ENCODE measurements at places on chromosomes 7 and 10.

DNA sequence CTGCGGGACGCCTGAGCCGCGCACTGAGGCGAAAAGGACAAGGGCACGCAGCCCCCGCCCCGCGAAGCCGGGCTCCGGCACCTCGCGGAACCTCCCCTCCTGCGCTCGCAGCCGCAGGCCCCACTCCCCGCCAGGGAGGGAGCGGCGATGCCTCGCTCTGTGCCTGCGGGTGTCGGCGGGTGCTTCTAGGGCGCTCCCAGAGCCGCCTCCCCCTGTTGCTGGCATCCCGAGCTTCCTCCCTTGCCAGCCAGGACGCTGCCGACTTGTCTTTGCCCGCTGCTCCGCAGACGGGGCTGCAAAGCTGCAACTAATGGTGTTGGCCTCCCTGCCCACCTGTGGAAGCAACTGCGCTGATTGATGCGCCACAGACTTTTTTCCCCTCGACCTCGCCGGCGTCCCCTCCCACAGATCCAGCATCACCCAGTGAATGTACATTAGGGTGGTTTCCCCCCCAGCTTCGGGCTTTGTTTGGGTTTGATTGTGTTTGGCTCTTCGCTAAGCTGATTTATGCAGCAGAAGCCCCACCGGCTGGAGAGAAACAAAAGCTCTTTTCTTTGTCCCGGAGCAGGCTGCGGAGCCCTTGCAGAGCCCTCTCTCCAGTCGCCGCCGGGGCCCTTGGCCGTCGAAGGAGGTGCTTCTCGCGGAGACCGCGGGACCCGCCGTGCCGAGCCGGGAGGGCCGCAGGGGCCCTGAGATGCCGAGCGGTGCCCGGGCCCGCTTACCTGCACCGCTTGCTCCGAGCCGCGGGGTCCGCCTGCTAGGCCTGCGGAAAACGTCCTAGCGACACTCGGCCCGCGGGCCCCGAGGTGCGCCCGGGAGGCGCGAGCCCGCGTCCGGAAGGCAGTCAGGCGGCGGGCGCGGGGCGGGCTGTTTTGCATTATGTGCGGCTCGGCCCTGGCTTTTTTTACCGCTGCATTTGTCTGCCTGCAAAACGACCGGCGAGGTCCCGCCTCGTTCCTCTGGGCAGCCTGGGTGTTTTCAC lies 519 bp downstream of the ITGB8 start:
- peak; percentile 48 for DNase-seq

DNA sequence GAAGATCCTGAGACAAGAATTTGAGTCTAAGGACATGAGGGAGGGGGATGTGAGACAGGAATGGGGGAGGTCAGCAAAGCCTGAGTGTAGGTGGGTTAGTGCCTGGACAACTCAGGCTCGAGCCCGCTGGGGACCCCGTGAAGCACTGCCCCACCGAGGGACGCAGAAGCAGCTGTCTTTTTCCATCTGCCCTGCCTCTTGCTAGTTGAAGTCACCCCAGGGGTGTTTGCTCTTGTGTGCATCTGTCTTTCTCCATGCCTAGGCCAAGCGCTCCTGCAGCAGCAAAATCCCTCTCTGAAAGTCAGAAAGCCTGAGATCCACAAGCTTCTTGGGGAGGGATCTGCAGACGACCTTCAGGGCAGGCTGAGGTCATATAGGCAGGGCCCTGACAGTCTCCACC lies 79.0 kb upstream of the CELF2 start:
- no peak for DNase-seq

DNA sequence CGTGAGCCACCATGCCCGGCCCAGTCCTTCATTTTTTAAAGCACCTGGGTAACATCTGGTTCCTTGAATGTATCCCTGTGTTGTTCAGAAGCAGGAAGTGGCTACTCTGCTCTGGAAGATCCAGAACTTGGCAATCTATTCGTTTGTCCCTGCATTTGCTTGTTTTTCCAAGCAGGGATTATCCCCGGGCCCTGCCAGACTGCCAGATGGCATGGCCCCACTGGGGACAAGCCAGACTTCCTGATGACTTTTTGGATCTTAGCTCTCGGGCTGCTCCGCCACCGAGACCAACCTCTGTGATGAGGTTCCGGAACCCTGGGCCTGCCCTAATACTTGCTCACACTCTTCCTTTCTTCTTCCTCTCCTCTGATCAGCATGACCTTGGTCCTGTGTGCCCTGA lies 496.7 kb downstream of the TYW1 start:
- no peak for DNase-seq

- DNase-seq, result no peak
Measured at GRCh38 chr10:32054094-32054493, 2.1 kb downstream of the KIF5B start.

- DNase-seq, result no peak
Measured at GRCh38 chr10:11381023-11381422, 230.4 kb downstream of the USP6NL start.

DNA sequence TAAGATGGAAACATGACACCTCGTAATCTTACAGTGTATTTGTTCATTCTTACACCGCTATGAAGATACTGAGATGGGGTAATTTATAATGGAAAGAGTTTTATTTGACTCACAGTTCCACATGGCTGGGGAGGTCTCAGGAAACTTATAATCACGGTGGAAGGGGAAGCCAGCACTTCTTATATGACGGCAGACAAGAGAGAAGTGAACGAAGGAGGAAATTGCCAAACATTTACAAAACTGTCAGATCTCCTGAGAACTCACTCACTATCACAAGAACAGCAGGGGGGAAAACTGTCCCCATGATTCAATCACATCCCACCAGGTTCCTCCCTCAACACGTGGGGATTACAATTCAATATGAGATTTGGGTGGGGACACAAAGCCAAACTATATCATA lies 282.3 kb downstream of the HGF start:
- no peak for DNase-seq

GRCh38 chr7:78523930-78524329 lies 725.4 kb downstream of the PHTF2 start:
- DNase-seq, result no peak

DNA sequence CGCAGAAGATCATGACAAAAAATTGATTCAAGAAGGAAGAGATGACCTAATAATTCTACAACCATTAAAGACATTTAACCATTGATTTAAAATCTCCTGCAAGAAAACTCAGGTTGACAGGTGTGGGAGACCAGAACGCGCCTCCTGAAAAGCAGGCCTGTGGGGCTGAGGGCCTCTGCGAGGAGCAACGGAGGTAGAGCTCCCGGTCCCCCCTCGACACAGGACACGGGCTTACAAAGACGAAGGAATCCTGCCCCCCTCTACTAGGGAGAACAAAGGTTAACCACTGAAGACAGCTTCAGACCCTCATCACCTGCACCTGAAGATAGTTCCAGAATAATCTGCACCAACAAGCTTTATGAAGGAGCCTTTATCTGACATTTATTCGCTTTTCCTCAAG lies 55.9 kb upstream of the INPP5A start:
- DNase-seq, result no peak

DNA sequence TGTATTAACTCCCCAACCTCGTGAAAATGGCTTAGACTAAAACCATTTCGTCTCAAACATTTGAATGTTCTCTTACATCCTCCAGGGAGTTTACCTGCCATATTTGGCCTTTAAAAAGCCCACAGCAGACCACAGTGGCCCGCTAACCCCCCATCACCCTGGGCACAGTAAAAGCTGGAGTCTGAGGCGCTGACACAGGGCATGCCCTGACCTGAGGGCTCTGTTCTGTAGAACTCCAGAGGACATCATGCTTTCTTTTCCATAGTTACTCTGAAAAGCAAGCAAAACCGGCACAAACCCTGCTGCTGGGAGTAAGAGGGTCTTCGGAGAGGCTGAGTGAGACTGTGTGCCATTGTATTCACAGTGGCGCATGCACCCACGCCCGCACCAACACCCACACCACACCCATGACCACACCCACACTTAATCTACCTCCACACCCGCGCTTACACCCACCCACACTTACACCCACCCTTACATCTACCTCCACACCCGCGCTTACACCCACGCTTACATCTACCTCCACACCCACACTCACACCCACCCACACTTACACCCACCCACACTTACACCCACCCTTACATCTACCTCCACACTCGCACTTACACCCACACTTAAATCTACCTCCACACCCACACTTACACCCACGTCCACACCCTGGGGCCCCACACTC lies 32.1 kb downstream of the LRRC27 start:
- DNase-seq, result no peak

DNA sequence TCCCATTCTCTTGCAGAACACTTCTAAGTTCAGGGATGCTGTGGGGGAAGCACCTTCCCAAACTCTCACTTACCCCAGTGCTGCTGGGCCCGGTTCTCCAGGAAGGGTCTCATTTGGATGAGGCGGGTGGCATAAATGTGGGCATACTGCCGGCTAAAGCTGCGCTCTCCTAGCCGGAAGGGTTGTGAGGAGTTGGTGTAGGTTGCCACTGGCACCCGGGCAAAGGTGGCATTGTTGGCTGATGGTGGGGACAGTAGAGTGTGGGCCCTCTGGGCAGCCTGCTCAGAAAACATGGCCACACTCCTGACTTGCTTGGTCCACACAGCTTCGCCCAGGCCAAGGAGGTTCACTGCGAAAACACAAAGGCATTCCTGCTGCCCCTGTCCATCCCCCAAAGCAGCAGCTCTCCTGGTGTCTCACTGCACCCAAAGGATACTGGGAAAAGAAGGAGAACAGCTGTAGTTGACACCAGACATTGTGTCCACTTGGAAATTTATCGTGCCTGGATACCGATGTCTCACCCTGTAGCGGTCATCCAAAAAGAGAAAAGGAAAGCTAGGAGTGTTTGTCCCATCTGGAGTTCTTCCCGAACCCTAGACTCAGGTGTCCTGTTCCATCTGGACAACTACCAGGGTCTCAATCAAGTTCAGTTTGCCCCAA lies 1.5 kb downstream of the POLD2 start:
- no peak for DNase-seq

DNA sequence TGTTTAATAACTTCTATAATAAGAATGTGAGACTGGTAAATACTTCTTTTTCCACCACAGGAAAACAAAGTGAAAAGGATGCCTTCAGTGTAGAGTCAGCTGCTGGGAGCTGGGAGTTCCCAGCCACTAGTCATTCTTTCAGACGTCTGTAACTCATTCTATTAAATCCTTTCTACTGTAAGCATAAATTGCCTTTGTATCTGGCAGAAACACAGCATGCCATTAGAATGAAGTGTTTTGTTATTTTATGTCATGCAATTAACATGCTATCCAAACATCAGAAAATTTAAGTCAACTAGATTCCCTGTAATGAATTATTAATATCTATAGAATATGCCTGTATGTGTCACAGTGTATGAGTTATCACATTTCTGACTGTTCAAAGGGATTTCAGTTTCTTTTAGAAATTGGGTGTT lies 14.3 kb downstream of the BPGM start:
- no peak for DNase-seq
